CD4-positive, alpha-beta T cell treated with Interferon alpha-2 for 1 hour (primary cell): ENCODE measurements at places on chromosomes 7 and 10.

DNA sequence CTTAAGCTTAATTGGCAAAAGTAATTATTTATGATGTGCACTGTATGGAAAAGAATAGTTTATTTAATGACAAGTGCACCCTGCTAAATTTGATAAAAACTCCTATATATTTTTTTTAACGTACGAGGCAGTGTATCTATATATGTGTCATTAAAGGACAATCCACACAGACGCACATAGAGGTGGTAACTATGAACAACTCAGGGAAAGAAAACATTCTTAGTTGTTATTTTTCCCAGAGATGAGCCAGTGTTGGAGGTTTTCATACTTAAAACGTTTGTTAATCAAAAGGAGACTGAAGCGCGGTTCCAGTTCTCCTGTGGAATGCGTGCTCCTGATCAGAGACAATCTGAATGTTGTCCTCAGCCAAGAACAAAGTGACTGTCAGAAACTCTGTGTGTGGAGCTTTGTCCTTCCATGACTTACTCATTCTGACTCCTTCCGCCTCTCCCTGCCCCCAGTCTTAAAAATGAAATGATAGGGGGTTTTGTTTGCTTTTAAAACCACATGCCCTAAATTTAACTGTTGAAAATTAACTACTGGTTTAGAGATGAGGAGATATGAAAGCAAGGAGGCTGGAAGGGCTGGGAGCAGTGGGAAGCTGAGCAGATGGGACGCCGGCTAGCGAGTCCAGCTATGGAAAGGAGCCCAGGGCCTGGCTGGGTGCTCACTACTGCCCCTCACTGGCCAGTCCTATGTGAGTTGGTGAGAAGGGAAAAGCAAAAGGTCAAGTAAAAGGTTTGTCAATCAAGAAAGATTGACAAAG lies 99.6 kb downstream of the SVIL start:
- no peak for DNase-seq

- DNase-seq = no peak
These were observed 34.0 kb downstream of the ITGB8 start for GRCh38 chr7:20364571-20365196.

DNA sequence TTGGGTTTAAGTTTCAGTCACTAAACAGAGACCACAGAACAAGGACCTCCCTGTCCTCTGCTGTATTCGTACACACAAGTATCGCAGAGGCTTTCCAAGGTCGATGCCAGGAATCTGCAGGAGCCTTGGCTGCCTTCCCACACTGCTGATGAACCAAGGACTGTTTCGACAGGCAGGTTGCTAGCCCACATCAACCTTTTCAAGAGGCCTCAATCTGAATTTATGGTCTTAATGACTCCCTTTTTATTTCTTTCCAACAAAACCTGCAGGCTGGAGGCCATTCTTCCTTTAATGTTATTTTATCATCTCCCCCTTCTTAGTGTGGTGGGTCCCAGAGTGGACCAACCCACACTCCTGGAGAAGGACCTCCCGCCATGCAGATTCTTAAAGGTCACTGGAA lies 45.6 kb downstream of the JCAD start:
- DNase-seq = no peak

DNA sequence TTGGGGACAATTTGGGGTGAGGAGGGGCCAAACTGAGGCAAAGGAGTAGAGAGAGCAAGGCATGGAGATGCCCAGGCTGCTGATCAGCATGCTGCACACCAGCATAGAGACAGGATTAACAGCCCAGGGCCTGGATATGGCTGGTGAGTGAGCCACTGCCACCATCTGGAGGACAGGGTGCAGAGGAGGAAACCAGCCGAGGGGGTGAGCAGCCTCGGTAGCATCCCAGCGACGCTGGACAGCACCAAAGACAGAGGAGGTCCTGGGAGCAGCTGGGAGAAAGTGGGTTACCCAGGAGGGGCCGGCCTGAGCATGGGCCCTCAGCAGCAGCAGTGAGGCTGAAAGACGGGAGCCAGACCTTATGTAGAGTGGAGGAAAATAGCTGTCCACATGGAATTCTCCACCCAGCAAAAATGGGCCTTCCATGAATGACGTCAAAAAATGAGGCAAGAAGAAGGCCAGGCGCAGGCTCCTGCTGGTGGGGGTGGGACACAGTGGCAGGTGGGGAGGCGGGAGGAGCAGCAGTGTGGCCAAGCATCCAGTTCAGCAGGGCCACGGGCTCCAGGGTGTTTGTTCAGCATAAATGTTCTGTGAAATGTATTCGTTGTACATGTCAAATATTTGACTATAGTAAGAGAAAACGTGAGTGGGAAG lies 16.7 kb downstream of the RET start:
- no peak for DNase-seq

DNA sequence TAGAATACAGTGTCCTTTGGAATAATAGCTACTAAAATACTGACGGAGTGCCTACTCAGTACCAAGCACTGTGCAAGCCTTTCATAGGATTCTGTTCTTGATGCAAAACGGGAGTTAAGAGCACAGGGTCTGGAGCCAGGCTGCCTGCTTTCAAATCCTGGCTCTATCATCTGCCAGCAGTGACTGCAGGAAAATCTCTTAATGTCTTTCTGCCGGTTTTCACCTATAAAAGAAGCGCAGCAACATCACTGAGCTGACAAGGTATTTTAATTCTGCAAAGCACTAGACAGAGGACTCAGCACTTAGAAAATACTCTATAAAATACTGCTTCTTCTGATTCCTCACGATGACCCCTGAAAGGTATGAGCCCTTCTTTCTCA lies 659 bp downstream of the FIGNL1 start:
- DNase-seq = no peak

- no peak for DNase-seq
These were observed 17.1 kb upstream of the MACROH2A2 start for GRCh38 chr10:70035531-70035930.

DNA sequence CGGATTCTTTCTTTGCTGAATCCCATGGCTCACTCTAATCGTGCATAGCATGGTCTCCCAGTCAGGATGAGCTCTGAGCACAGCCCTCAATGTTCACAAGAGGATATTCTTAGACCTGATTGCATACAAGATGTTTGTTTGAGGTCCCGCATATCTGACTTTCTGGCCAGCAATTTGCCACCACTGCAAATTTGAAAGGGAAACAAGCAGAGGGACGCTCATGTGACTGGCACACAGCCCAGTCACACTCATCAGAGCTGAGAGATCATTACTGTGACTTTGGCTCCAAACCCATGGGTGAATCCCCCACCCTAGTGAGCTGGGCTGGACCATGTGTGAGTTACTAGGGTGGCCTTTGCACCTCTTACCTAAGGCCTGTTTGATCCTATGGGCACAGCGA lies 9.9 kb downstream of the TAS2R41 start:
- no peak for DNase-seq

GRCh38 chr7:54069843-54070242 lies 472.3 kb upstream of the VSTM2A start:
- no peak for DNase-seq

DNA sequence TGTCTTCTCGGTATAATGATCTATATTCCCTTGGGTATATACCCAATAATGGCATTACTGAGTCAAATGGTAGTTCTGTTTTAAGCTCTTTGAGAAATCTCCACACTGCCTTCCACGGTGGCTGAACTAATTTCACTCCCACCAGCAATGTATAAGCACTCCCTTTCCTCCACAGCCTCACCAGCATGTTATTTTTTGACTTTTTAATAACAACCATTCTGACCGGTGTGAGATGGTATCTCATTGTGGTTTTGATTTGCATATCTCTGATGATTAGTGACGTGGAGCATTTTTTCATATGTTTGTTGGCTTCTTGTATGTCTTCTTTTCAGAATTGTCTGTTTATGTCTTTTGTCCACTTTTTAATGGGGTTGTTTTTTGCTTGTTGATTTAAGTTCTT lies 33.6 kb downstream of the KIAA1217 start:
- no peak for DNase-seq

DNA sequence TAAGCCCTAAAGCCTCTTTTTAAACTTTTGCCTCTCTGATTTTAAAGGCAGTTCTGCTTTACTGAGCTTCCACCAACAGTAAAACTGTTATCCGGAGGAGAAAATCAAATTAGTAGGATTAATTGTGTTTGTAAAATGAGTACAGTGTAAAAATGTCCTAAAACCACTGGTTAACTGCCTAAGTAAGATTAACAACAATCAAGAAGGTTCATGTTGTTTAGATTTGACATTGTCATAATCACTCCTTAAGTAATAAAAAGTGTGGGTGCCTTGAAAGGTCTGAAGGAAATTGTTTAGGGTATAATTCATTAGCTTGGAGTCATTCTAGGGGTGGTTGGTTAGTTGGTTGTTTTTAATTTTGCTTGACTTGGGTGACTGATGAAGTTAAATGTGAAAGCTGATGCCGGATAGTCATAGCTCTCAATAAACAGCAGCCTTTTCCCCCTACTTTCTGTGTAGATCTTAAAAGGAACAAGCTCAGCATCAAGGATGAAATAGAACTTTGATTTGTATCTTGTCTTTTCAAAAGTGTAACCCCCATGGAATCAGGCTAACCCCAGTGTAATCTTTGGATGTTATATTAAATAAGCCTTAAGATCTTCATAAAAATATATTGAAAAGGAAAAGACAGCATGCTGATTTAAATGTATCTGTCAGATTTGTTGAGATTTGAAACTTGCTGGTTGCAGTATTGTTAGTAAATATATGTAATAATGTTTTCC lies 148.3 kb downstream of the ARID5B start:
- DNase-seq = peak; percentile 56

DNA sequence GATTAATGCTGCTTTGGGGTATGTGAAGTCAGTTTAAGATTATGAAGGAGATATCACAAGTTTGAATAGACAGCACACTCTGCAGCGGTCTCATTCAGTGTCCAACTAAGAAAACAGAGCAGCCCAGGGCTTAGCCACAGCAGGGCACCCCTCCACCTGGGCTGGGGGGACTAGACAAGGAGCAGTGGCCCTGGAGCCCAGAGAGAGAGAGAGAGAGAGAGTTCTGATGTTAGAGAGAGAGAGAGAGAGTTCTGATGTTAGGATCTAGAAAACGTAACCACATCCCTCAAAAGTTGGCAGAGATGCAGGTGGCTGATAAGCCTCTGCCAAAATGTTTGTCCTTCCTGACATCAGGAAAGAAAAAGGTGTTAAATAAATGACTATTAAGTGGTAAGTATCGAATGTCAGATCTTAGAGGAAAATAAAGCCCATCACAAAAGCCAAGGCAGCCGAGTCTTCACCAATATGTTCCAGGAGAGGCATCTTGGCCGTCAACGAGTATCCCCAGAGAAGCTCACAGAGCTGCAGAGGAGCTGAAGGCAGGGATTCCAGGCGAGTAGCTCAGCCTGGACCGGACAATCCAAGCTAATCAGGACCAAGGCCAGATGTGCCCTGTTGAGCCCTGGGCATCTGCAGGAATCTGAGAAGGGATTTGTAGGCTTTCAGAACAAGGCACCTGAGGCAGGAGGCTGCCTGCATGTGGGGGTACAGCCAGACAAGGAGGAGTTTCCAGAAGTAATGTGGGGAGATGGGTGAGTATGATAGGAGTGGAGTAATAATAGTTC lies 150.1 kb upstream of the TCF7L2 start:
- DNase-seq = no peak

- DNase-seq = no peak
These were observed 340.4 kb downstream of the OTUD1 start for GRCh38 chr10:23779301-23779700.

DNA sequence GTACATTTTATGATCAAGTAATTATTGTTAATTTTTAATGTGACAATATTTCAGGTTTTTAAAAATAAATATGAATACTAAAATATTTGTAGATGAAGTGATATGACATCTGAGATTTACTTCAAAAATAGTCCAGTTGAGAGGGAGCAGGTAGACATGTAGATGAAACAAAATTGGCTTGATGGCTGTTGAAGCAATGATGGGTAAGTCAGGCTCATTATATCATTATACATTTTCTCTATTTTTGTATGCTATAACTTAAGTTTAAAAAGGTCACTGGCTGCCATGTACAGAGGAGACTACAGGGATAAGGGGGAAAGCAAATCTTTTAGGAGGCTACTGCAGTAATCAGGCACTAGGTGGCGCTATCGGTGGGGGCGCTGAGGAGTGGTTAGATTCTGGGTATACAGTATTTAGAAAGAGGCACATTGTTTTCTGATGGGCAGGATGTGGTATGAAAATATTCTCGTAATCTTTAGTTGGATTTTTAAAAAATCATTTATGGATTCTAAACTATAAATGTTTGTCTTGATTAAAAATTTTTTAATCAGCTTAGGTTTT lies 189.8 kb upstream of the IMMP2L start:
- DNase-seq = peak; percentile 32

DNA sequence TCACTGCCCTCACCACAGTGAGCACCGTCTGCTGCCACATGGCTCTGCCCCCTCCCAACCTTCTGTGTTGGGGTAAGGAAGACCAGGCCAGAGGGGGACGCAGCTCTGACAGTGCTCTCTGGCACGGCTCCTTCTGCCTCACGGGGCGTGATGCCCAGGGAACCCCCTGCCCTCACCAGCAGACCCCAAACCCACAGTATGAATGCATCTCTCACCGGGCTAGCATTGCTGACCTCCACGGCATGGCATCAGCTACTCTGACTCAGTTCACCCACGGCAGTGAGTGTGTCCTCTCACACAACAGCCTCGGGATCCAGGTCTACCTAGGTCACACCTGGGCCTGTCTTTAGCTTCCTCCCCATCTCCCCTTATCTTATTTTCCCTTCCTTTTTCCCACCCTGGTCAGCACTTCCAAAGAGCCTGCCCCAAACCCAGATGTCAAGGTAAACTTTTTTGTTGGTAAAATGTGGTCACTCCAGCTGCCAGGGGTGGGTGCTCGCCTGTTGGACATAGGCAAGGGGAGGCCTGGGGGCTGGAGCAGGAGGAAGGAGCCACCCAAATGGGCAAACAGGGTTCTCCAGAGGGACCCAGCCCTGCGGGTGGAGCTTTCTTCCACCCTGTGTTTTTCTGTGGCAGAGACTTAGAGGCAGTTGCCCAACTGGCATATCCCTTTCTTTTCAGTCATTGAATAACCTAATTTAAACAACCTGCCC lies 4.4 kb downstream of the CALML3 start:
- no peak for DNase-seq

- no peak for DNase-seq
These were observed 1.4 kb downstream of the SEC23IP start for GRCh38 chr10:119893845-119894427.

DNA sequence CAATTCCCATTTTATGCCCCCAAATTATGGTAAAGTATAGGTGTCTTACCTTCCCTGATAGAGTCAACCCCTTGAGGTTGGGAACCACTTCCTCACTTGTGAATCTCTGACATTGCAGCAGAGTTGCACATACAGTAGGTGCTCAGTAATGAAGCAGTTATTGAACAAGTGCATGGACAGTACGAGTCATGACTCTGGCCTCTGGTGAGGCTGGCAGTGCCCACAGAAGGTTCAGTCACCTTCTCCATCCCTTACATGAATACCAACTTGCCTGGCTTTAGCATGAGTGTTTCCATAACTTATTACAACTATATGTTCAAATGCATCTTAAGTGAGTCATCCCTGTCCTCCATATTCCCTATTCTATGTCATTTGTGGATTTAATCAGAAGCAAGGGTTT lies 340.0 kb downstream of the ELMO1 start:
- DNase-seq = no peak

DNA sequence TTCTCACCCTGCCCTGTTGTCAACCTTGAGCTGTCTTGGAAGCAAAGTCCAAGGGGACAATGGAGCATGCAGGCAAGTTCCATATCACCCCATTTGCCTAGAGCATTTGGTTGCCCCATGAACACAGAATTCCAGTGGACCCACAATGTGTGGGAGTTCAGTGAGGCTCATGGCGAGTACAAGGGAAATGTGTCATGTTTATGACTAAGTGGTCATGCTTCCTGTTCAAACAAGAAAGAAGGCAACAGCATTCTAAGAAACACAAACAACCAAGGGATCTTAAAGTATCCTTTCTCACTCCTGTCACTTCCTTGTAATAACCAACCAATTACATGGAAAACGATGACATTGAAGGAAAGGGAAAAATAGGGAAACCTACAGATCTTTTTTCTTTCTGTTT lies 513.0 kb downstream of the INHBA start:
- no peak for DNase-seq
